ENCODE measurements at places on chromosomes 11 and 22.

DNA sequence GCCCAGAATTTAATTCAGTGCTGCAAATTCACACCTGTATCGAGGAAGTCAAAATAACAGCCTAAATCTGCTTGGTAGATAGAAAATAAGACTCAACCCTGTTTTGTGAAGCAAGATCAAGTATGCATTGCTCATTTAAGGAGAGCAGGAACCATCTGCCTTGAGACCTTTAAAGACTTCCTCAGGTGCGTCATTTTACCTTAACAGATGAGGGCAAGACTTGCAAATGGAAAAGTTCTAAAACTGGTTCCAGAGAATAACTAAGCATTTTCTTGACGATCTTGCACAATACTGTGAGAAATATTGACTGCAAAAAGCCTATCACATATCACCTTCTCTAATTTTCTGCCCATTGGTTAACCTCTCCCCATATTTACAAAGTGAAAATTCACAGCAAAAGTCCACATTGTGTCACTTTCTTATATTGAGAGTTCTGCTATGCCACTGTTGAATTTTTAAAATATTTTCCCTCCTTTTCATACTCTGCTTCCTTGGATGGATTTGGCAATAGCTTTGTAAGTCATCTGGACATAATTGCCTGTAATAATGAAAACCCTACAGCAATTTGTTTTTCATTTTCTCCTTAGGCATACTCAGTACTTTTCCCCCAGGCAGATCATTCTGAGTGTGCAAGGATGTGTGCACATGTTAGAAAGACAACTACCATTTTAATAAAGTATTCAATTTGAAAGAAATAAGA, 234.2 kb downstream of the AASDHPPT start:
- no peak for DNase-seq

- no peak for DNase-seq
These were observed 854.1 kb downstream of the TBC1D22A start for GRCh38 chr22:47616396-47617020.

GRCh38 chr11:32527261-32528175, 56.1 kb upstream of the EIF3M start:
- DNase-seq, result no peak

DNA sequence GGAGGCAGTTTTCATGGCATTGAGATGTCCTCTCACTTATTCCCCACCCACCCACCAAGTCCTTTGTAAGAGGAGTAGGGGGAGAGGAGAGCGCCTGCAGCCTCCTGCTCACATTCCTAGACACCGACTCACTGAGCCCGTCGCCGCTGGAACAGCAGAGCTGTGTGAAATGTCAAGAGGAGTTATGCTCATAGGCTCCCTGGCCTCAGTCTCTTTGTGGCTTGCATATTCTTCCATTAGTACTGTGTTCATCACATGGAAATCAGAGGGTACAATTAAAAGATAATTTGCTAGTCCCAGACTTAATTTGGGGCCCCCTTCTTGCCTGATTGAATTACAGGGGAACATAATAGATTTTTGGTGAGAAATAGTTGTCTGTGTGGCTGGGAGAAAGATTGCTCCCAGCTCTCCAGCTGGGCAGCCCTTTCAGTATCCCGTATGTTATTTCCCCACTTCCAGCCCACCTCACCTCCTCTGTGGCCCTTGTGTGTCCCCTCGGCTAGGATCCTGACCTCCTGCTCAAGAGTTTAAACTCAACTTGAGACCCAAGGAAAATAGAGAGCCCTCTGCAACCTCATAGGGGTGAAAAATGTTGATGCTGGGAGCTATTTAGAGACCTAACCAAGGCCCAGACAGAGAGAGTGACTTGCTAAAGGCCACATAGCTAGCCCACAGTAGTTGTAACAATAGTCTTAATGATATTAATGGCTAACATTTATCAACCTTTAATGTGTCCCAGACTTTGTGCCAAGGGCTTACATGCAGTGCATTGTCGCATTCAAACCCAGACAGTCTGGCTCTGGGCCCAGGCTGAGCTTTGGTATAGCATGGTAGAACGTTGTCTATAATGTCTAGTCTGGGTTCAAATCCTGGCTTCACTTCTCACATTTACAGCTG, 32.2 kb downstream of the LIMK2 start:
- no peak for DNase-seq

DNA sequence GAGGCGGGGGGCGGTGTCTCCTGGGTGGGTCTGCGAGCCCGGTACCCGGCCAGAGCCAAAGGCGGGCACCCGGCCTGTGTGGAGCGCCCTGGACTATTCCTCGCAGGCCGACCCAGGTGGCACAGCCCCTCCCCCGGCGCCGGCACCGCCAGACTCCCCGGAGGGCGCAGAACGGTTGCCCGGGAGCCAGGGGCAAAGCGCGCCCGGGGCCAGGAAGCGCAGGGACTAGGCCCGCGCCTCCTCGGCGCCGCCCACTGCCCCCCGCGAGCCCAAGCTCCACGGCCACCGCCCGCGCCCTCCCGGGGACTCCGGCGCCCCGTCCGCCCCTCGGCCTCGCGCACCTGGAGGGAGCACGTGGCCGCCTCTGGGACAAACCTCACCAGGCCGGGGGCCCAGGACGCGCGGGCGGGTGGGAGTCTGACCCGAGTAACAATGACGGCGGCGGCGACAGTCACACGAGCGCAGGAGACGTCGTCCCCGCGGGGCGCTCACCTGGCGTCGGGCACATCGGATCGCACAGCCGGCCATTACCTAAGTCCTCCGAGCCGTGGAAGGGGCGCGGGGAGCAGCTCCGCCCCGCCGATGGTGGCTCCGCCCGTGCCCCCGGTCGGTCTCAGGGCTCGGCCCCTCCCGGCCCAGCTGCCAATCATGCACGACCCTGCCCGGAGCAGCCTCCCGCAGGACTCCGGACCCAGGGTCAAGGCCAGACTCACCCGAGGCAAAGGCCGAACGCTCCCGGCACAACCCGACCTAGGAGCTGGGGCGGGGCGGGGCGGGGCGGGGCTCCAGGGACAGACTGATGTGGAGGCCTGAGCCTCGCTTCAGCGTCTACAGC, 7.4 kb downstream of the PLXNB2 start:
- DNase-seq, result peak; percentile 22

GRCh38 chr11:65524014-65524740, 706 bp upstream of the SCYL1 start:
- DNase-seq, result no peak

GRCh38 chr11:130731401-130731800, 184.9 kb downstream of the SNX19 start:
- no peak for DNase-seq

GRCh38 chr11:126347751-126348668, 7.5 kb upstream of the ST3GAL4 start:
- DNase-seq, result no peak

DNA sequence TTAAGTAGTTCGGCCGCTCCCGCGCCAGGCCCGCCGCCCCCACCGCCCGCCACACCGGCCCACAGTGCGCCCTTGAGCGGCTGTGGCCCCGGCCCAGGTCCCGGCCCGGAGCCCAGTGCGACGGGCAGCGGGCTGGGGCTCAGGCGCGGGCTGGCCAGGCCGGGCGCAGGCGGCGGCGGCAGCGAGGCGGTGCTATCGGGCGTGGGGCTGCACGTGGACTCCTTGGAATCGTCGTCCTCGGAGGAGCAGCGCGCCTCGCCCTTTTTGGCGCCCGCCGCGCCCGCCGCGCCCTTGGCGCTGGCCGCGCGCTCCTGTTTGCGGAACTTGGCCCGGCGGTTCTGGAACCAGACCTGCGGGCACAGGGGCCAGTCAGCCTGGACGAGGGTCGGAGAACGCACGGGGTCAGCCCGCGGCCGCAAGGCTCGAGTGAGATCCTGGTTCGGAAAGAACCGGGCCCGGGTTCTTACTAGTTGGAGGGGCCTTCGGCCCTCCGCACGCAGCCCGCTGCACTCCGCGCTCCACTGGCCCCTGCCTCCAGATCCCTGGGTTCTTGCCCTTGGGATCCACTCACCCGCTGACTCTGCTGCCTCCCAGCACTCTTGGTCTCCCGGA, 4.0 kb downstream of the PHOX2A start:
- peak; percentile 38 for DNase-seq

- no peak for DNase-seq
These were observed at the start of gene OR8U1 for GRCh38 chr11:56375324-56375723. OR8U1 (plus strand) TSS chr11:56375624; CDS start chr11:56375624, 0 bp downstream.

DNA sequence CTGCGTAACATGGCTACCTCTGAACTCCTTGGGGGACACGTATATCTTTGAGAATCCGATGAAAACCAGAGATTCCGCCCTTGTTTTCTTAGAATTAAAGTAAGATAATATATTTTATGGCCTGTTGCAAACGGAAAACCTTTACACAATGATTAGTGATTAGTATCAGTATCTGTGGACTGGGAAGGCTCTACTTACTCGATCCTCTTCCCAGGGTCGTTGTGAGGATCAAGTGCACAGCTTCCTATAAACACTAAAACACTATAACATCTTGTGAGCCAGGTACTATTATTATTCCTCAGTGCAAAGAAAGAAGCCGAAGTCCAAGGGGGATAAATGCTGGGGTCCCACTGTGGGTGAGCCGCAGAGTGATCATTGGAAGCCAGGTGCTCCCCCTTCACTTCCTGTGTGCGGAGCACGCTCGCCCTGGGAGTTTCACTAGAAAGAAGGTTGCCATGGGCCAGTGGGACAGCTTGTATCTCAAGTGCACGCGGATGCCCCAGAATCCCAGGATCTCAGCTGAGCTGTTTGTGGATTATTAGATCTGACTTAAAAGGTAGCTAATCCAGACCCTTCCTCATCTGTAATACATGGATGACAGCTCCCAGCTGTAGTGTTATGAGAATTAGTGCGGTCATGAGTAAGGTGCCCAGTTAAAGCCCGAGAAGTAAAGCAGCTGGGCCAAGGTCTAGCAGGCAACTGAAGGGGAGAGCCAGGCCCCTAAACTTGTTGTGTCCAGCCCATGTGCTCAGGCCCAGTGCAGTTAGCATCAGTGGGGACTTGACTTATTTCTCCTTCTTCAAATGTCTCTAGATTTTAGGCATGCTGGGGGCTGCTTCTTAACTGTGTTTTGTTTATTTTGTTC, 839 bp downstream of the CBY1 start:
- peak; percentile 11 for DNase-seq

DNA sequence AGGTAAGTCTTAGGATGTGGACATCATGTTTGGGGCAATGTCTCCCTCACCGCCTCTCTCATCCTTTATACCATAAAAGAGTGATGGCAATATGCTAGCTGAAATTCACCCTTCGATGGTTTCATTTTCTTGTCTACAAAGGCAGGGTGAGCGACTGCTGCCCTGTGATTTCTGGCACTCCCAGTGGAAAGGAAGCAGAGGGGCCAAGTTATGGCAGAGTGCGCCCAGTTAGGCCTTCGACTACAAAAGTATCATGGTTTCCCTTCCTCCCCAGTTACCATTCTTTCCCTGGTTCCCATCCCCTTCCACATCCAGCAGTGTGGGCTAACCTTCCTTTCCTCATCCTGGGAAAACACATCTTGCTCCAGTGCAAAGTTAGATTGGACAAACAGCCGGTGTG, 43.8 kb downstream of the SNX19 start:
- DNase-seq, result no peak

- no peak for DNase-seq
These were observed 270.2 kb upstream of the LUZP2 start for GRCh38 chr11:24226606-24227005.

All from endothelial cell (in vitro differentiated cells).